ENCODE measurements at places on chromosomes 6 and 20.

DNA sequence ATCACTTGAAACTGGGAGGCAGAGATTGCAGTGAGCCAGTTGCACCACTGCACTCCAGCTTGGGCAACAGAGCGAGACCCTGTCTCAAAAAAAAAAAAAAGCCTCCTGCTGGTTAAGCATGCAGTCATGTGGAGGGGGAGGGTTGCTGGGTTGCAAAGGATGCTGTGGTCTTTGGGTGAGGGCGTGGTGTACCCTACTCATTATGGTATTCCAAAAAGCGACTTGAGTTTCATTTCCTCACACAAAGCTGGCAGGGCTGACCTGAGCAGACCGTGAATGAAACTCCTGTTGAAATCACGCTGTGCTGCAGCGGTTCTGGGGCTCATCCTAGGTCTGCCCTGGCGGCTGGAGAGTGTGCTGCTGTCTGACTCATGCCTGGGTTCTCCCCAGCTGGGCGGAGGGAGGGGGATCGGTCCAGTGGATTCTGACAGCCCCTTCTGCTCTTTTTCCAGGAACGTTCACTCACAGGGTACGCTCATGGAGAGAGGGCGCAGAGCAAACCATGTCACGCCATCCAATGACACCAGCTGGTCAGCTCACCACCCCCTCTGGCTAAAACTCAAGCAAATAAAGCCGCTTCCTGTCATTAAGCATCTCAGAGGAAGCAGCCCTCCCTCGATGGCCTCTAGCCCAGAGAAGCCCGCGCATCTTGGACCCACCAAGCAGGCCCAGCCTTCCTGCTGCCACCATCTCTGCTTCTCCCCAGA lies 166.2 kb downstream of the SCML4 start:
- no peak for DNase-seq

DNA sequence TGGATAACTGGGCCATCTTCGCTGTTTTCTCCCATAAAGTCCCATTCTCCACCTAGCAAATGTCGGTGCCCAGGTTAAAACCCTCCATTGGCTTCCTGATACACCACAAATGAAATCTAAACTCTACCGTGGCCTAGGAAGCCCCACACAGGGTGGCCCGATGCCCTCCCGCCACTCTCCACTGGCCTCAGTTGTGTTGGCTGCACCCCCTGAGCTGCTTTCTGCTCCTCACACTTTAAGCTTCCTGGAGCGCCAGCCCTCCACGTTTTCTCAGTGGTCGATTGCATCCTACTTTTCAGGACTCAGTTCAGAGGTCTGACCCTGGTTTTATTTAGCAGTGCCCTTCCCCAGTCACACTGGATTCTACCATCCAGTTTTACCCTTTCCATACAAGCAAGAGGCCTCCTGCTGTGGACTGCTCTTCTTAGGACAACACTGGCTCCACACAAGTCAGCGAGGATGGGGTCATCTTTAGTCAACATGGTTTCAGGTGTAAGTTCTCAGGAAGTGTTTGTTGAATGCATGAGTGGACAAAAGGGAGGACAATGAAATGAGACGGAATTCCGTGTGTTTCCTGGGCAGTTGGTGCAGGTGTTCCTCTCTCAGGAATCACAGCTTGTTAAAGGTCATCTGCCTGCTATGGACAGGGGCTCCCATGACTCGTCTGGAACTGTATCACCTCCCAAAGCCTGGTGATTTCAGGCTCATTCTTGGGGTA lies 124.1 kb downstream of the SULF2 start:
- no peak for DNase-seq

DNA sequence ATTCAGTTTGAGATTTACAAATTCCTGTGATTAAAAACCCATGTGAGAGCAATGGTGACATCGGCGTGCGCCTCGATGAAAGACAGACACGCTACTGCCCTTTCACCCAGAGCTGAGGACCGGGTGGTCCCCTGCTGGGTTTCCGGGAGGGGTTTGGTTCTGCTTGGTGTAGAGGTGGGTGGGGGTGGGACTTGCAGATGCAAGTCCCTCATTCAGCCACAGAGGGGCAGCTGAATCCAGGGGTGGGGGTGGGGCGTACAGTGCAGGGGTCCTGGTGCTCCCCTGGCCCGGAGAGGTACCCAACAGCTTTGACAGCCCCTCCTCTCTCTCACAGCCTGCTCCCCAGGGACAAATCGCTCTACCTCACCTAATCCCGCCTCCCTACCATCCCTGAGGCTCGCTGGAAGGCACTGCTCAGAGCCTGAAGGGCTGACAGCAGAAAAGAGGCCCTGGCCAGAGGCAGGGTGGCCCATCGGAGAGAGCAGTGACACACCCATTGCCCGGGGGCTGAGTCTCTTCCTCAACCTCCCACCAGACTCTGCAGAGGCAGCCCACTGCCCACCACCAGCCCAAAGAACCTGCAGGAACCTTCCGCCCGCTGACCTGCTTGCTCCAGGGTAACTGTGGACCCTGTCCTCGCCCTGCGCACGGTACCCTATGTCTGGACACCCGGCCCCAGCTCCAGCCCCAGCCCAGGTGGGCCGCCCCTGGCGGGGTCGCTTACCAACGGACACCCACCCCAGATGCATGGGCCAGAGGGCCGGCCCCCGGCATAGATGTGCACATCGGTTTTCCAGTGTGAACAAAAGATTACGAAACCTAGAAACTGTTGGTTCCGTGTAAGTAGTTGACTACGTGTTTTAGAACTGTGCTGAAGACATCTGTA lies 118.4 kb downstream of the JPH2 start:
- no peak for DNase-seq

DNA sequence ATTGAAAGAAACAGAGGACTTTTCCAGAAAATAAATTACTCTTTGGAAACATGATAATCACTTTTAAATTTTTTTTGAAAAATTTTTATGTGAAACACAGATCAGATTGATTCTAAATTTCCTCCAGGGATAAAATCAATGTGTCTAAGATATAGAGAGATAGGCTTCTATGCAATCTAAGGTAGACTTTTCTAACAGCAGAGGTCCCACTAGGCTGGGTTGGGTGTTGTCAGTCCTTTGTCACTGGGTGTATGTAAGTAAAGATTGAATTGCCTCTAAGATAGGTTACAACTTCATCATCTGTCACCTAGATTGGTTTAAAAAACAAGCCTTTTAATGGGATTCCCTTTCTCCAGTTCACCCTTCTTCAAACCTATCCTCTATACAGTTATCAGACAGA lies 449.9 kb downstream of the DHX35 start:
- DNase-seq: no peak

DNA sequence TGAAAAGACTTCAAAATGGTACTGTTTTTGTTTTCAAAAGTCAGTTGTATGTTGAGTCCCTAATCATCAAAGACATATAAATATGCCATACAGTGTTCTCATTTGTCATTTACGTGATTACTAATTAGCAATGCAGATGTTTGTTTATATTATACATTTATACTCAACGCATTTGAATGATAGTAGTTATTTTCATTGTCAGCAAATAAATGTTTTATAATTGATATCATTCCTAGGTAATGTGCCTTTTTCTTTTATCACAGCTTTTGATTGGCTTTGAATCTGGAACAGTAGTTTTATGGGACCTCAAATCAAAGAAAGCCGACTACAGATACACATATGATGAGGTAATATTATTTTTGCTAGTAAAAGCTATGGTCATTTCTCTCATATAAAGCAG lies 62.6 kb downstream of the STXBP5 start:
- DNase-seq: no peak

GRCh38 chr6:90424580-90424979 lies 127.9 kb upstream of the BACH2 start:
- no peak for DNase-seq

DNA sequence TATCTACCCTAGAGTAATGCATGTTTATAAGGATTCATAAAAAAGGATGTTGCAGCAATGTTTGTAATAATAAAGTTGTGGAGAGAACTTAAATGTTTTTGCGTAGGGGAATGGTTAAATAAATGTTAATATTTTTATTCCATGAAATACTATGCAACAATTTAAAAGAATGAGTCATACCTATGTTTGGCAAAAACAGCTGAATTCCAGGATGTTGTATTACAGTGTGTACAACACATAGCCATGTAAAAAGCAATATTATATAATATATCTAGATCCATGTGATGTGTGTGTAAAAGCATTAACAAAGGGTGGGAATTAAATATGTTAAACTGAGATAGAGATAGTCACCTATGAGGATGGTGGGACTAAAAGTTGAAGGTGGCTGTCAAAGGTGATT lies 21.1 kb upstream of the PKIB start:
- DNase-seq: no peak

DNA sequence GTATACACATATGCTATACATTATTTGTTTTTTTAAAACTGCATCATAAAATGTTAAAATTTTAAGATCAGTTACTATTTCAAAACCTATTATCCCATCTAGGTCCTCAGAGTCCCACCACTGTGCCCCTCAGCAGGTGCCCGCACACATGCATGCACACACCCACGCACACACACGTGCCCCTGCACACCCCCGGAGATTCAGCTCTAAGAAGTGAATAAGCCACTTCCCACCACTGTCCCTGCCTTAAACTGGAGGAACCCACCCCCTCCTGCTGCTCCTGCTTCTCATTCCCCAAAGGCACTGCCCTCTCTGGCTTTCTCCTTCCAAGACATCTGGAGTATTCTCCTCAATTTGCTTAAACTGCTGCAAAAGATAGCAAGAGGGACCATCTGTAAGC lies 5.4 kb upstream of the FAM210B start:
- DNase-seq: no peak

DNA sequence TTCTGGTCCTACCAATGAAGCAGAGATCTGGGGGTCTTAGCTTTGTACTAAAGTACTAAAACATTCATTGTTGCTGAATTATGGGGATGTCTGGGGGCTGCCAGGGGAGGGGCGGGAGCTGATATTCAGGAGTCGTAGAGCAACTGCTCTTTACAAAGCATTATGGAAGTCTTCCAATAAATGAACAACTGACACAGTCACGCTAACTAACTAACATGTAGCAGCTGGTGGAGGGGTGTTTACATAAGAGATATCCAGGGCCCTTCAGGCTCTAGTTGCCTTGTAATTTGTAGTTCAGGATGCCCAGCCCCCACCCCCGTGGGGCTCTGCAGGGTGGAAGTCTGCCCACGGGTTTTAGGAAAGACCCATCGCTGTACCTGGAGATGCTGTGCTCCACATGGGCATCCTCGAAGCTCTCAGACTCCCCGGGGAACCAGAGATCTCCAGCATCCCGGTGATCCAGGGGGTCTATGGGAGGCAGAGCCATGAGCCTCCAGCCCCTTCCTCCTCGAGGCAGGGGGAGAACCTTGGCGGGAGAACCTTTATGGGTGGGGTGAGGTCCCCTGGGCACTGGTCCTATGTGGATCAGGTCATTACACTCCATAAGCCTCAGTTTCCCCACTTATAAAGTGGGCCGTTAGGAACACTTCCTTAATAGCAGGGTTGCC lies 3.4 kb downstream of the TREM2 start:
- no peak for DNase-seq

DNA sequence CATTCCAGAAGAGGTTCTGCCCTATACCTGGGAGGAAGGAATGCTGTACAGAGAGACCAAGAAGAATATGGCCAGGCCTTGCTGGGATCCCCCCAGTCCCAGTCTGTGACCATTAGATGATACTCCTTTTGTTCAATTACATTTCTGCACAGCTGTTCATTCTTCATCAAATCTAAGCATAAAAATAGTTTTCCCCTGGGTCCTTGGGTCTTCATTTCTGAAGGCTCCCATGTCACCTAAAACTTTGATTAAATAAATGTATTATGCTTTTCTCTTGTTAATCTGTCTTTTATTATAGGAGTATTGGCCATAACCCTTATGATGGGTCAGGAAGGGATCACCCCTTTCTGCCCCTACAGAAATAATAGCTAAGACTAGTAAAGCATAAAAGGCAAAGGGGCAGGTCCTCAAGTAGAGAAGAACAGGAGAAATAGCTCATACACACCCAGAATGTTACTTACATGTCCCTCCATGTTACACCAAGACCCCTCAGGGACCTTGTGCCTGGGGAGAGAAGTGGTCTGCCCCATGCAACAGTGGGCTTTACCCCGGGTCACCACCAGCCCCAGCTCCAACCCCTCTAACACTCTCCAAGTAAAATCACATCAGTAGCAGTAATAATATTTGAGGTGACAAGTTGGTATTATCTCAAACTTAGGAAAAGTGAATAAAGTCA lies 2.1 kb upstream of the LTA start:
- DNase-seq: no peak

DNA sequence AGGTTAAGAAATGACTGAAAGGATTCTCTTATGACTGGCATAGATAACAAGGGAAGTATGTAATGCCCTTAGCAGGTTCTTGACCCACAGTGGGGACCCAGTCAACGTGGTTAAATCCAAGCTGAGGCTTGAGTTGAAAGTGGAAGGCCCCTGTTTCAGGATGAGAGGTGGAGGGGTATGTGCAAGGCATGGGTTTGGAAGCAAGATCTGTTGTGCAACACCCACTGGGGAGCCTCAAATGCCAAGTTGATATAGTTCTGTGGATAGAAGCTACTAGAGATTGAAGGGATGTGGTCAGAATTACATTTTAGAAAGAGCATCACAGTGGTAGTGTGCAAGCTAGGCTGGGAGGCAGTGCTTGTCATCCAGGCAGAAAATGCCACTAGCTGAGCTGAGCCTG lies 5.1 kb downstream of the PABPC1L start:
- DNase-seq: no peak

DNA sequence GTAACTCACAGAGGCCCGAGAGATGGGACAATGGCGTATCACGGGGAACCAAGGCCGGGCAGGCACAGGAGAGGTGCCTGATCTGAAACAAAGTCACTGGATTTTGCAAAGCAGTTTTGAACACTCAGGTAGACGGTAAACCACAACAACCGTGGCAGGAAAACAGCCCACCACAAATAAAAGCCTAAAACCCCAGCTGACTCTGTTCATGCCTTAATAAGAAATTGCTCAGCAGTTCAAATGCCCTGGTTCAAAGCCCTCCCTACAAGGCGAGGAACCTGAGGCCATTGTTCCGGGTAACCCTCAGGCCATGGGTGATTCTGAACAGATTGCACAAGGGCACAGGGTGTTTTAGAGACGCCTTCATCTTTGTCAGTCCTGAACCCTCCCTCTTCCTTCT lies 114.2 kb downstream of the MAP3K7 start:
- no peak for DNase-seq

DNA sequence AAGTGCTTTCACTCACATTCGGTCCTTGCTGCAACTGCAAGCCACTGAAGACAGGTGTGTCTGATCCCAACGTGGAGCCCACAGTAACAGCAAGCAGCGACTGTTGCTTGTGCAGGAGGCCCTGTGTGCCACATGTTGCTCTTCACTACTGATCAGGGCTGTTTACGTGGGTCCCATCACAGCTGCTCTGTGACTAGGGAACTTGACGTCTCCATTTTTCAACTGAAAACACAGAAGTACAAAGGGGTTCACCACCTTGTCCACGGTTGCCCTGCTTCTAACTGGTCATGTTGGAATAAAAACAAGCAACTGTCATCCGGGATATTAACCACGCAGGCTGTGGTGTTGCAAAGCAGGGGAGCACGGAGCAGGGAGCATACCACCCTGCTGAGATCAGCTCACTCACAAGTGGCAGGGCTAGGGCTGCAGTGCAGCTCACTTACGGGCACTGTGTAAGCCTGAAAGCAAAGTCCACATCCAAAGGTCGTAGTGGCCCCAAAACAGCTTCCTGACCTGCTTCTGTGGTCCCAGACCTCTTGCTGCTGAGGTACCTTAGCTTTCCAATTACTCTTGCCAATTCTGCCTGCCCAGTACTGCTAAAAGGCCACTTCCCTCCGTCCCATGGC lies 105.8 kb upstream of the DUSP22 start:
- no peak for DNase-seq

- DNase-seq: no peak
Measured at GRCh38 chr20:37901240-37901639, 1.7 kb upstream of the VSTM2L start.

- no peak for DNase-seq
Measured at GRCh38 chr6:39330476-39330875, 8.0 kb upstream of the KCNK16 start.
